Mesangial cell (primary cell): ENCODE measurements at places on chromosomes 13 and 19. TPM values are rescaled to one million over a fixed set of nuclear protein-coding genes. Genes with fewer than 3 reads are reported as not detected.

UNC13A gene
- 0.16 and 0.25 TPM in 2 replicates for total RNA-seq

SLITRK6 gene
- not detected in 2 replicates for total RNA-seq

TMEM38A gene
- 0.65 and 3.3 TPM in 2 replicates for total RNA-seq

GRK1 gene
- total RNA-seq: not detected in 2 replicates

C19orf67 gene
- not detected in 2 replicates for total RNA-seq

SMIM17 gene
- total RNA-seq: 0.13 and 0.16 TPM in 2 replicates

C2CD4C gene
- total RNA-seq: under 0.01 TPM in 1 of 2 replicates, not detected in the other

METTL21C gene
- total RNA-seq: not detected in 2 replicates

CGB7 gene
- 3.4 and 3.6 TPM in 2 replicates for total RNA-seq

KASH5 gene
- not detected in 2 replicates for total RNA-seq

ZNF575 gene
- 0.16 and 0.76 TPM in 2 replicates for total RNA-seq

GPR183 gene
- total RNA-seq: 0.13 and 0.33 TPM in 2 replicates

SHFL gene
- total RNA-seq: 7.5 and 21.2 TPM in 2 replicates

TARM1 gene
- not detected in 2 replicates for total RNA-seq

MEF2B gene
- total RNA-seq: not detected in 2 replicates

ZNF561 gene
- 13.0 and 21.8 TPM in 2 replicates for total RNA-seq

EXOC3L2 gene
- 0.13 TPM in 1 of 2 replicates, not detected in the other for total RNA-seq

ANGPTL4 gene
- total RNA-seq: 5.1 and 28.2 TPM in 2 replicates

ZNF85 gene
- total RNA-seq: 2.7 and 8.0 TPM in 2 replicates
